ENCODE measurements at places on chromosomes 3 and 15.

GRCh38 chr3:133490468-133491351 is 82.8 kb upstream of the CDV3 start:
- no peak for DNase-seq

DNA sequence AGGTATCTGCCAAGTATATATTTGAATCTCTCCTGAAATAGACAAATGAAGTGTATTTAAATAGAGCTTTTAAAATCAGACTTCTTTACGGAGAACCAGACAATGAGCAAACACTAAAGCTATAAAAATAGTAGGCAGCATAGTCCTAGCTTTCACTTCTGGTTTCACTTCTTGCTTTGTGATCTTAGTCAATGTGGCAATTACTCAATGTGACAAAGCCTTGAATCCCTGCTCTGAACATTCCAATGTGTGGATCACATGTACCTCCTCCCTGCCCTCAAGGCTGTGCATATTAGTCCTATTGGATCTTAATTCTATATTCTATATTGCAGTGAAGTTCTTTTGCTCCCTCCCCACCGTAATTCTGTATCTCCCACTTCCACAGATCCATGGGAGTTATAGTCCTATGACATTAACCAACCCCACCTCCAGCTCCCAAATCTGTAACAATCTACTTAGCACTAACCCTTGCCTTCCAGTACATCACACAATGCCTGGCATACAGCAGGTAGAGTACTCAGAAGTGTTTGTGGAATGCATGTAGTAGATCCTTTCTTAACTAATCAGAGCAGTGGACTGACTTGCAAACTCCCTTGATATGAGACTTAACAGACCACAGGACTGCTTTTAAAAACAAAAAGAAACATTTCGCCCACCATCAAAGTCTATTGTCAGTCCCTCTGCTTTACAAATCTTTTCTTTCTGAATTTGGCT is 24.3 kb upstream of the CP start:
- DNase-seq = no peak

GRCh38 chr3:180828723-180829408 is 83.6 kb upstream of the FXR1 start:
- no peak for DNase-seq

DNA sequence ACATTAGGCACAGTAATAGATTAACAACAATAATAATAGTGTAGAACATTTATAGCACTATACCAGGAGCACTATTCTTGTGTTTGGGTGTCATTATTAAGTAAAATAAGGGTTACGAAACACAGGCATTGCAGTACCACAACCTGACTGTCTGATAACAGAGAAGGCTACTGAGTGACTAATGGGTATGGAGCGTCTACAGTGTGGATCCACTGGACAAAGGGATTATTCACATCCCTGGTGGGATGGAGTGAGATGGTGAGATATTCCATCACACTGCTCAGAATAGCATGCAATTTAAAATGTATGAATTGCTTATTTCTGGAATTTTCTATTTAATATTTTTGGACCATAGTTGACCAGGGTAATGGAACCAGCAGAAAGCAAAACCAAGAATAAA is 18.2 kb downstream of the MINDY4B start:
- no peak for DNase-seq

- DNase-seq = no peak
Observed at GRCh38 chr3:127180859-127181258, 12.1 kb upstream of the PRR23E start.

DNA sequence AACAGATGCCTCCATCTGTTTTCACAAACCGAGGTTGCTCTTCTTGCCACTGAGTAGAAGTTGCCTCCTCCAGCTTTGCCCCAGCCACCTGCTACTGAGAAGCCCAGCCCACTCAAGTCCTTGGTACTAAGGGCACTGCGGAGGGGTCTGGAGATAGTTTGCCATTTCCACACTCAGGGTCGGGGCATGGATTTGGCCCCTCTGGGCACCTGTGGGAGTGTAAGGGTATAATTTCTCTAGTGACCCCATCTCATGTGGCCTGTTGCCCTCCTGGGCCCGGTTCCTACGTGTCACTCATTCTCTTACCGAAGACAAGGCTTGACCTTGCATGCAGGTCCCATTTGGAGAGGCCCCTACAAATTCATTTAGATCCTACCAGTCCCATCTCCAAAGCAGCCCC is 79.0 kb downstream of the THSD4 start:
- DNase-seq = no peak

DNA sequence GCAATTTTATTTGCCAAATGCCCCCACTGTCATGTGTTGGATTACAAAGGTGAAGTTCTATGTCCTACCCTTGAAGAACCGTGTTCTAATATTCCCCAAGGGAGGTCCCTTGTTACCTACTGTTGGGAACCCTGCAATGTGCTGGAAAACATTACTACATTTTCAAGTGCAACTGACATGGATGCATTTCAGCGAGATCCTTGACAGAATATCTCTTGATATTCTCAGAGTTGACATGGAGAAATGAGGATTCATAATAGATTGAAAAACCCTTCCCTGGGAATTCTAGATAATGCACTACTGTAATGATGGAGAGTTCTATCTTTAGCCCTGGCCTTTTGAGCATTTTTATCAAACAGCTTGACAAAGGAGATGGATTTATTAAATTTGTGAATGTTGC is 397.4 kb downstream of the FEZF2 start:
- no peak for DNase-seq

GRCh38 chr3:134775831-134776230 is 19.2 kb upstream of the EPHB1 start:
- no peak for DNase-seq

DNA sequence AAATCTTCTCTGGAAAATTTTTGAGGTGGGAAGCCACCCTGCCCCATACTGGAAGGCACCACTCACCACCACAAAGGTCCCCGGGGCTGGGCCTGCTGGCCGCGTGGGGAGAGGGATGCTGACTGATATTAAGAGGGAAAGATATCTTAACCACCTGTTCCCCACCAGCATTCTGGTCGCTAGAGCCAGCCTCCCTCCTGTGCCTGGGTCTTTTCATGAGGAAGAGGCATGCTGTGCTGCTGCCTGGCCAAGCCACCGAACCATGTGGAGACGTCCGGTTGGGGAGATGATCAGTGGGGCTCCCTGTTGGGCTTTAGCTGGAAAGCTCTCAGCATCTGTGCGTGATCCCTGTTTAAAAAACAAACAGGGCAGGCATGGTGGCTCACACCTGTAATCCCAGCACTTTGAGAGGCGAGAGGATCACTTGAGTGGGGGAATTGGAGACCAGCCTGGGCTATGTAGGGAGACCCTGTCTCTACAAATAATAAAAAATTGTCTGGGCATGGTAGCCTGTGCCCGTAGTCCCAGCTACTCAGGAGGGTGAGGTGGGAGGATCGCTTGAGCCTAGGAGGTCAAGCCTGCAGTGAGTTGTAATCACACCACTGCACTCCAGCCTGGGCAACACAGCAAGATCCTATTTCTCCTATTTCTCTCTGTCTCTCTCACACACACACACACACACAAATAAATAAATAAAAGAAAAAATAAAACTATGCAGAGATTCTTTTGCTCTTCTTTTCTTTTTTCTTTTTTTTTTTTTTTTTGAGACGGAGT is 1.0 kb downstream of the KLHL18 start:
- no peak for DNase-seq

DNA sequence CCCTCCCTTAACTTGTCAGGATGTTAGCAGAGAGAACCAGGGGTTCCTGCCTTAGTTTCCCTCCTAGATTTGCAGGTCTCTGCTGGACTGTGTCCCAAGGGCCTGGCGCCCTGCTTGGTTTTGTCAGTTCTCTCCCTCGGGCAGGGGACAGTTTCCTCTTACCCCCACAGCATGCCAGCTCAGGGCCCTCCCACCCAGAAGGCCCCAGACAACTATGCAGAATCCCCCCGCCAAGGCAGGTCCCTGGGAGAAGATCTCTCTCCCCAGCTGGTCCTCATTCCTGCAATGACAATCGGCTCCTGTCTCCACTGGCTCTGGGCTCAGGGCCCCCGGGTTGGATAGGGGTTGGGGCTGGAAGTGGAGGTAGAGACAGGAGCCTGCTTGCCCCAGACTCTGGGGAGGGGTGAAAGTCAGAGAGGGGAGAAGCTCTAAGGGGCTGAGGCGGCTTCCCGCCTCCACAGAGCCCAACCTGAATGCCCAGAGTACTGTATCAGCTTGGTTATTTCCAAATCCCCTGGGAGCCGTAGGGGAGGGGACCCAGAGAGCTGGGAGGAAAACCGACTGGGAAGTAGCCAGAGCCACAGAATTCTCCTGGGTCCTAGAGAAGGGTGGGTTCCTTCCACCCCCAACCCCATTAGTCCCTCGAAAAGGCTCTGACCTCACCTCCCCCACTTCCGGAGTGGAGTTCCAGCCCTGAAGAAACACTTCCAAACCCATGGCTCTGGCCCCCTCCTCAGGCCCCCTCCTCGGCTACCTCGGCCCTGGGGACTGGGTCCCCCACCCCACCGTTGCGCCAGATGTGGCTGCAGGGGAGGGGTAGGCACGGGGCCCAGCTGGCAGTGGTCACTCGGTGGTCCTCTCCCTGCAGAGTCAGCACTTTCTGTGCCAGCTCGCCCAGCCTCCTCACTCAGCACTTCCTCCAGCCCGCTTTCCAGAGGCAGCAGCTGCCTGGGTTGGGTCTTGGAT is 3.8 kb upstream of the LOXL1 start:
- DNase-seq = peak; percentile 61

- peak; percentile 83 for DNase-seq
Observed at GRCh38 chr3:197029511-197030167, at the start of gene MELTF. MELTF (minus strand) TSS chr3:197029817; CDS start chr3:197029702, 115 bp downstream.

DNA sequence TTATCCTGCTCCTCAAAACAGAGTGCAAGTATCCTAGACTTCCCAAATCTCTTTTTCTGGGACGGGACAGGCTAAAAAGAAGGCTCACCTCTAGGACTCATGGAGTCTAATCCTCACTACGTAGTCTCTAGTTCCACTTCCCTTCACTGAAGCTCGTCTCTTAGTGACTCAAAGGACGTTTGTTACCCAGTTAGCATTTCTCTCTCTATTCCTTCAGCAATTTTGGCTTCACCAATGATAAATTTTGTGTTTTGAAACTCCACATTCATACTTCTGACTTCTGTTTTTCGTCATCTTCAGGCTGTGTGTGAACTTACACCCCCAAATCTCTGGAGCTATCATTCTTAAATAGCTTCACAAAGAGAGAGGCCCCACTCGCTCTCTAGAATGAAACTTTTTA is 627.1 kb downstream of the NAALADL2 start:
- no peak for DNase-seq

- DNase-seq = no peak
Observed at GRCh38 chr3:133442518-133442917, 42.7 kb downstream of the BFSP2 start.

DNA sequence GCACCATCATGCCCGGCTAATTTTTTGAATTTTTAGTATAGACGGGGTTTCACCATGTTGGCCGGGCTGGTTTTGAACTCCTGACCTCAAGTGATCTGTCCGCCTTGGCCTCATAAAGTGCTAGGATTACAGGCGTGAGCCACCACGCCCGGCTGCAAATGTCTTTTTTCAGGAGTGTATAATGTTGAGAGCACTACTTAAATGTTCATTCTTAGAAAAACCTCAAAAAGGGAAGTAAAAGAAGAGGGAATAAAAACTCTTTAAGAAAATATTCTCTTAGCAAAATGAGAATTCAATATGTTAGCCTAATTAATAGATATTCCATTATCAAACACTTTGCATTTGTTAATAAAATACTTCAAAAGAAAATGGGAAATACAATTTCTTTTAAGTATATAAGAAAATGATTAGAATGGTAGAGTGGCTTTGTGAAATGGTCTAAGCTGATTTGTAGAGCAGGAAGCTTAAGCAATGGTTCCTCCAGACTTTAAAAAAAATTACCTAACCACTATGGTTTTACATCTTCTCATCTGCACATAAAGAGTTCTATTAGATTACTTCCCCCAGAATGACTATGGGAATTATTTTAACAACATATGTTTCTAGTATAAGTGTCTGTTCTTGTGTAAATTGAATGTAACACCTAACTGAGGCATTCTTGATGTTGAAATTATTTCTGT is 226.7 kb upstream of the ALCAM start:
- DNase-seq = no peak

DNA sequence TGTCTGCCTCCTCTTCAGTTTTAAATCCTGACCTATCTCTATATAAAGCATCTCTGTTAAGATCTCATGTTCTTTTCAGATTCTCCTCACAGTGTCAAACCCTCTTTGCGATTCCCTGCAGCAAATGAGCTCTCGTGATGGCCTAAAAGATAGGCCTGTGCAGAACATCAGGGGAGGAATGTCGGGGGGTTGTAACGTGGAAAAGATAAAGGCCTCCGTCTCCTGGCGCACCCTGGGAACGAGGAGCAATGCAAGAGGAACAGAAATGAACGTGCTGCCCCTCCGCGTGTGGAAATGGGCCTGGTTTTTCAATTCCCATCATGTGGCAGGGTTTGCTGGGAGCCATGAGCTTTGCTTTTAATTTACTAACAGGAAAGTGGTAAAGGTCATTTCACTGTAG is 285.0 kb upstream of the TPM1 start:
- no peak for DNase-seq

DNA sequence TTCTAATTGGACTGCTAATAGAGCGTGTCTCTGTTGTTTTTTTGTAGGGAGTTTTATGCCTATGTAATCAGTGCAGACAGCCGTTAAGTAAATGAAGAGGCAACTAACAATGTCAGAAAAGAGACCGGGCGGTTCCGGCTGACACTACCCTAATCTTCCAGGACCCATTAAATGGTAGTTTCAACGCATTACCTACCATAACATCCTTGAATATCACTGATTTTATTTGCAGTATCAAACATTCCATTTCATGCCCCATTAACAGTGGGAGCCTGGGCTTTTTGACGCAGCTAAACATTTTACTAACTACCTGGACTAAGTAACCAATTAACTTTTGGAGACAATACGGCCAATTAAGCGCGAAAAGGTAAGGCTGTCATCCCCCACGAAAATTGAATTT is 832.9 kb upstream of the NR2F2 start:
- no peak for DNase-seq

- no peak for DNase-seq
Observed at GRCh38 chr3:101810022-101810418, 31.0 kb downstream of the NXPE3 start.

GRCh38 chr15:73601451-73602445 is 31.4 kb downstream of the NPTN start:
- DNase-seq = no peak

DNA sequence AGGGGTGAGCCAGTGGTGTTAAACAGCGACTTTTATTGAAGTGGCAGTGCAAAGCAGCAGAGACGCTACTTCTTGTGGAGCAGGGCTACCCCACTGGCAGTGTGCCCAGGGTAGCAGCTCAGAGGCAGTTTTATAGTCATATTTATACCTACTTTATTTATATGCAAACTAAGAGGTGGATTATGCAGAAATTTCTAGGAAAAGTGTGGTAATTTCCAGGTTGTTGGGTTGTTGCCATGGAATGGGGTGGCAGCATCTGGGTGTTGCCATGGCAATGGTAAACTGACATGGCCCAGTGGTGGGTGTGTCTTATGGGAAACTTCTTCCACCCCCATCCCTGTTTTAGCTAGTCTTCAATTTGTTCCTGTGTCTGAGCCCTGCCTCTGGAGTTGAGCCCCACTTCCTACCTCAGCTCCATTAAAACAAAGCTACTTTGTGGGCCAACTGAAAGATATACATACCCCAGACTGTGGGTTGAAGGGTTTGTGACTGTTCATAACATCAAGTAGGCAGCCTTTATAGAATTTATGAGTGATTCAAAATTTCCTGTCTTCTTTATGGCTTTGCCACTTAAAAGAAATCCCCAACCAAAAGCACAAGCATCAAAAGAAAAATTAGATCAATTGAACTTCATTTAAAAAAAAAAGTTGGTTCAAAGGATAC is 60.3 kb downstream of the EBLN2 start:
- no peak for DNase-seq

All from HEK293T (cell line).